ENCODE measurements at places on chromosomes 11 and 22. TPM values are rescaled to one million over a fixed set of nuclear protein-coding genes. Genes with fewer than 3 reads are reported as not detected.
A peak's percentile ranks its signal among the peaks of the same experiment; 100 is the strongest.

Gene PKNOX2
- 1.6 TPM for total RNA-seq

Gene CCDC73
- not detected for total RNA-seq

Gene HBD
- not detected for total RNA-seq

Gene HPX
- not detected for total RNA-seq

Gene ACR
- not detected for total RNA-seq

Gene TRIM51
- 23.9 TPM for total RNA-seq

Gene MAP4K2
- 16.3 TPM for total RNA-seq

Gene HOATZ
- total RNA-seq, result not detected

Gene TECTA
- 0.11 TPM for total RNA-seq

- no peak for DNase-seq
Measured at GRCh38 chr11:95547976-95548375, 241.6 kb downstream of the FAM76B start.

GRCh38 chr22:29934596-29934995 lies 51.6 kb downstream of the MTMR3 start:
- no peak for DNase-seq

DNA sequence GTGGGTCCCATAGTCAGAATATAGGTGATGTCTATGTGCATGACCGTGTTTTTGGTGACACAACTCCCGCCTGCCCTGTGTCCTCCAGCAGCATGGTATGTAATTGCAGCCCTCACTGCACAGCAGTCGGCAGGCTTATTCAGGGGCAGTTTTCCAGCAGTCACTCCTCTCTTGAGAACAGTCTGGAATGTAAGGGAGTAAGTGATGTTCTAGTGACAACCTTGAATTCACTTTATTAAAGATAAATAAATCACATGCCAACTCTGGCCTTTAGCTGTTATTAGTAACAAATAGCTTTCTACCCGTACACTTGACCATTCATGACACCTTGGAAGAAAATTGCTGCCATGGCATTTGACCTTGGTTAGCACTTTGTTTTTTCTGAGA lies 27.9 kb downstream of the ZNRF3 start:
- DNase-seq, result no peak

DNA sequence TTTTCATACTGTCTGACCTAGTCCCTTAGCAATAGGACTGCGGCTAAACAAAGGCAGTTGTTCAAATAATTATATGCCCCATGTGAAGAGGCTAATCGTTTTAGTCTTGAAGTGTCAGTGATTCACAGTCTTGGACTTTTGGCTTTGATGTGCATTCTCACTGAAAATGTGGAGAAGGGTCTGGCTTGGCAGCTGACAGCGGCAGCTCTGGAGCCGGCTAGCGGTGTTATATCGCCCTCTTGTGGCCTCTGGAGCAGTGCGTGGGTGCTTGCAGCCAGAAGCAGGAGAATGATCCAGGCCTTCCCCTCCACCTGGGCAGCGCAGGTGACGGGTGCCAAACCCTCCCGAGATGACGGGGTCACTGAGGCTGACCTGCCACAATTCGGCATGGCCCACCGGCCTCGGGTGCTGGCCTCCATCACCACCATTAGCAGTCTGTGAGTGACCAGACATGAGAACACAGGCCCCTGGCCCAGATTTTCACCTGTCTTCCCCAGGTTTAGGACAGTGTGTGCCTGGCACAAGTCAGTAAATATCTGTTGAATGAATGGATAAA lies 90.3 kb upstream of the PITPNB start:
- peak; percentile 80 for DNase-seq

DNA sequence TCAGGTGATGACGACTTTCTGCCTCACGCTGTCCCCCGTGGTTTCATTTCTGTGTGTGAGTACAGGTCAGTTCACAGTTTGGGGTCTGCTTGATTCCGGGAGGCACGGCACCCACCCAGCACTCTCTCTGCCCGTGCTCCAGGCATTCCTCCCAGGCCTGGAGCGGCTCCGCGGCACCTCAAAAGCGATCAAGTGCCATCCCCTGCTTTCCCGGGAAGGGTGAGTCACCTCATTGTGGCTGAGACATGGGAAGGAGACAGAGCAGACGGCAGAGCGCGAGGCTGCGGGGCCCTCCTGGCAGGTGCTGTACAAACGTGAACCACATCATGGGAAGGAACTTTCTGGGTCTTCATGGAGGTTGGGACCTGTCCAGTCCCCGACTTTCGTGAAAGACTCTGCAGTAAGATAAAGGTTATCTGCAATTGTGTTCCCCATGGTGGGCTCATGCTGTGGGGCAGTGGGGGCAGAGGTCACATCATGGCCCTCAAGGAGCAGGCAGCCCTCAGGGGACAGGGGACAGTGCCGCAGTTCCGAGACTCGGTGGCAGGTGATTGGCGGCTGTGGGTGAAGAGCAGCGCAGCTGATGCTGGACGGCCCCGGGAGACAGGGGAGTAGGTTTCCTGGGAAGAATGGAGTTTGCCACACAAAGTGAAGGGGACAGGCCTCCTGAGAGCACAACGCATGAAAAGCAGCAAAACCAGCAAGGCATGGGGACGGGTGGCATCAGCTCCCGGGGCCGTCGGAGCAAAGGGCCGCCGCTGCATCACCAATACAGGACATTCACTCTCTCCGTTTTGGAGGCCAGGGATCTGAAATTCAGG lies 65.3 kb downstream of the CELSR1 start:
- DNase-seq, result no peak

GRCh38 chr11:43830928-43831440 lies 49.6 kb upstream of the ALKBH3 start:
- peak; percentile 77 for DNase-seq

- peak; percentile 74 for DNase-seq
Measured at GRCh38 chr11:79062814-79063762, 377.7 kb downstream of the TENM4 start.

GRCh38 chr22:46421267-46421666 lies 85.8 kb downstream of the TRMU start:
- no peak for DNase-seq

DNA sequence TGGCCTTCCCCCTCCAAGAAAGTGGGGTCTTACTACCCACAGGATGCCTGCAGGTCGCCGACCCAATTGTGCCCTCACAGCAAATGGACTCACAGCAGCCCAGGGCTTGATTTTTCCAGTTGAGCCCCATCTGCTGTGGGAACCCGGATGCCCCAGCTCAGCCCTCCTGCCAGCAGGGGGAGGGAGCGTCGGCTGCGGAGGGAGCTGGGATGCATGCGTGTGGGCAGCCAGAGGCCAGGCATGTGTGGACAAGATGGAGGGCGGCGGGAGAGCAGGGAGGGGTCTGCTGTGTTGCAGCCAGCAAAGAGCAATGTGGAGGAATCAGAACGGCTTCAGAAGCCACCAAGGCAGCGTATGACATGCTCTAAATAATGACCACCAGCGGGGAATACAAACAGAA lies 41.0 kb upstream of the EIF3D start:
- DNase-seq, result peak; percentile 51

DNA sequence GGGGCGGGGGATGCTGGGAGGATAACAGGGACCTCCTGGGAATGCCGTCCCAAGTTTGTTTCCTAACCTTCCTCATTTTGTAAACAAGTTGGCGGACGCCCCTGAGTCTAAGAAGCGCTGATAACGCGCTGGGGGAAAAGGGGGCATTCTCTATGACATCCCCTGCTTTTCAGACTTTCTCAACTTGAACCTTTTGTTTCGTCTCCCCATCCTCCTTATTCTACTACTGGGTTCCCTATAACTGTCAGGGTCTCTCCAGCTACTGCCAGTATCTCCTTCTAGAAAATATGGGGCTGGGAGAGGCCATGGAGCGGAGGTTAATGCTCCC lies 654 bp downstream of the TMEM86A start:
- no peak for DNase-seq

- DNase-seq, result no peak
Measured at GRCh38 chr11:71986131-71986530, 12.6 kb upstream of the IL18BP start.

- DNase-seq, result no peak
Measured at GRCh38 chr11:122864386-122865115, 18.0 kb upstream of the JHY start.
